Stimulated activated CD8-positive, alpha-beta memory T cell treated with anti-CD3 and anti-CD28 coated beads, Interleukin-15, amount 100 ng/mL, for 24 hours (primary cell): ENCODE measurements at places on chromosomes 13 and 19.
A peak's percentile ranks its signal among the peaks of the same experiment; 100 is the strongest.

- DNase-seq = no peak
Measured at GRCh38 chr13:48405875-48406274, 7.0 kb downstream of the LPAR6 start.

- no peak for DNase-seq
Measured at GRCh38 chr13:28796938-28797257, 23.2 kb upstream of the MTUS2 start.

- no peak for DNase-seq
Measured at GRCh38 chr13:45102136-45102507, 18.2 kb upstream of the GTF2F2 start.

- DNase-seq = no peak
Measured at GRCh38 chr13:95641291-95642027, 3.0 kb downstream of the DZIP1 start.

GRCh38 chr13:101915331-101915730, 462.9 kb downstream of the ITGBL1 start:
- no peak for DNase-seq

DNA sequence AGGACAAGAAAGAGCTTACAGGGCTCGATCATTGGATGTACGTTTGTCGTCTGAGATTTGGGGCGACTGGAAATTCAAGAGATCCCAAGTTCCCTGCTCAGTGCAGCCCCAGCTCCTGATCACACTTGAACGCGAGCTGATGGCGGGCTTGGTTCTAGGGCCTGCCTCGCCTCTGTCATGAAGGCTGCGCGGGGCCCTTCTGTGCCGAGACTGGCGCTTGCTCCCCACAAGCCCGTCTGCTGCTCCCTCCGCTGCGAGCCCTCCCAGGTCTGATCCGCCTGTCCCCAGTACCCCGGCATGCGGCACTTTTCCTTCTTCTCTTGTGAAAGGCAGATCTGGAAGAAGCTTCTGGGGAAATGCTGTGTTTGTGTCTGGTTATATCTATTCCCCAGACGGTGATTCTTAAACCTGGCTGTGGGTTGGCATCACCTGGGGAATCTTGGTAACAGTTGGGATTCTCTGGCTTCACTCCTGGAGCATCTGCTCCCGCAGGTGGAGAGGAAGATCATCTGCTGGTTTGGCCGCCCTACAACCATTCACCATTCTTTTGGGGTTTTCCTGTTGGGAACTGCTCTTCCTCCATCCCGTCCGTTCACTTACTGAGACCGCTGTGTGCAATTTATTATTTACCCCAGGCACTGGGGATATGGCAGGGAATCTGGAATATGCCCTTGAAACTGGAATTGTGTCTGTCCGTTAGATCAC, 43.6 kb downstream of the SIPA1L3 start:
- no peak for DNase-seq

- peak; percentile 25 for DNase-seq
Measured at GRCh38 chr19:18478545-18479311, 40.8 kb upstream of the ISYNA1 start.

- no peak for DNase-seq
Measured at GRCh38 chr13:64704121-64704649, 2526.0 kb downstream of the PCDH9 start.

DNA sequence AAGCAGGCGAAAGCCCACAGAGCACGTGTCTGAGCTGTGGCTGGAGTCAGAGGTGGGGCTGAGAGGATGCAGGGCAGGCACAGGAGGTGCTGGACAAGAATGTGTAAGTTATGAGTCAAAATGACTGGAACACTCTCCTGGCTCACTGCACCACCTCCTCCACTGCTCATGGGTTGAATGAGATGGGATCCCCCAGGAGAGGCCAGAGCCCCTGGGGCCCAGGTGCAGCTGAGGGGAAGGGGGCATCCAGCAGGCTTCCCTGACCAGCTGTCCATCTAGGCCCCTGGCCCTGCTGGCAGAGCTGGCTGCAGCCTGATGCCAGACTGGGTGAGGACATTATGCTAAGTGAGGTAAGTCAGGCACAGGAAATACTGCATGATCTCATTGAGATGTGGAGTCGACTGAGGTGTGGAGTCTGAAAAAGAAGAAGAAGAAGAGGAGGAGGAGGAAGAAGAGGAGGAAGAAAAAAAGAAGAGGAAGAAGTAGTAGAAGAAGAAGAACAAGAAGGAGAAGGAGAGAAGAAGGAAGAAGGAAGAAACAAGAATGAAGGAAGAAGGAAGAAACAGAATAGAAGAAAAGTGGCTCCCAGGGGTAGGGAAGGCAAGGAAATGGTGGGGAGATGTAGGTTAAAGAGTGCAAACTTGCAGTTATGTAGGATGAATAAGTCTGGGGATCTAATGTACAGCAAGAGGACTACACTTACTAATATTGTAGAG, 747.4 kb downstream of the UQCRFS1 start:
- DNase-seq = no peak

DNA sequence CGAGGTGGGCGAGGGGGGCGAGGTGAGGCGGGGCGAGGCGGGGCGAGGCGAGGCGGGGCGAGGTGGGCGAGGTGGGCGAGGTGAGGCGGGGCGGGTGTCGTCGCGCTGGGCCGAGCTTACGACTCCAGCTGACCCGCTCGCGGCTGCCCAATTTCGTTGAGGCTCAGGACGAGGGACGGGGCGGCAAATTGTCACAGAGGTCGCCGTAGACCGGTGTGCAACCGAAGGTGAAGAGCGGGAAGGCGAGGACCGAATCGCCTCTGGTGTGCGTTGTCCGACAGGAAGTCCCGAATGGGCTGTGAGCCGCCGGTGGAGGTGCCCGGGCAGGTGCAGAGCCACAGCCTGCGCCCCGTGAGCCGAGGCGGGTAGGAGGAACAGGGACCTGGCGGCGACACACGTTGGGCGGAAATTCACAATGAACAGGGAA, at the start of gene LACC1:
Gene LACC1, plus strand, starts transcription at position 150 of the 427 bp plus-strand sequence. CDS start 1,082 bp downstream, outside the sequence.
- no peak for DNase-seq

DNA sequence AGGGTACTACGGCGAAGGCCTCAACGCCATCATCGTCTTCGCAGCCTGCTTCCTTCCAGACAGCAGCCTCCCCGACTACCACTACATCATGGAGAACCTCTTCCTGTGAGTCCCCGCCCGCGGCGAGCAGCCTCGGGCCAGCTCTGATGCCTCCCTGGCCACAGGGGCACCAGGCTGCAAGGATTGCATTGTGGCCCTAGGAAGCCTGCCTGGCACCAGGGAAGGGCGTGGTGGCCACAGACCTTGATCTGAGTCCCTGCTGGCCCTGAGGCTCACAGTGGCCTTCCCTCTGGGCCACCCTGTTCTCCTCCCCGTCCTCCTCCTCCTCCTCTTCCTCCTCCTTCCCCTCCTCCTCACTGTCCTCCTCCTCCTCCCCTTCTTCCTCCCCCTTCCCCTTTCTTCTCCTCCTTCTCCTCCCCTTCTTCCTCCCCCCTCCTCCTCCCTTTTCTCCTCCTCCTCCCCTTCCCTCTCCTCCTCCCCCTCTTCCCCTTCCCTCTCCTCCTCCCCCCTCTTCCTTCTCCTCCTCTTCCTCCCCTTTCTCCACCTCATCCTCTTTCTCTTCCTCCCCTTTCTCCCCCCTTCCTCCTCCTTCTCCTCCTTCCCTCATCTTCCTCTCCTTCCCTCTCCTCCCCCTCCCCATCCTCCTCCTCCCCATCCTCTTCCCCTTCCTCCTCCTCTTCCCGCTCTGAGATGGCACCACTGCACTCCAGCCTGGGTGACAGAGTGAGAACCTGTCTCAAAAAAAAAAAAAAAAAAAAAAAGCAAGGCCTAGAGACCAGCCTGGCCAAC, 24.4 kb upstream of the NMRK2 start:
- DNase-seq = no peak

DNA sequence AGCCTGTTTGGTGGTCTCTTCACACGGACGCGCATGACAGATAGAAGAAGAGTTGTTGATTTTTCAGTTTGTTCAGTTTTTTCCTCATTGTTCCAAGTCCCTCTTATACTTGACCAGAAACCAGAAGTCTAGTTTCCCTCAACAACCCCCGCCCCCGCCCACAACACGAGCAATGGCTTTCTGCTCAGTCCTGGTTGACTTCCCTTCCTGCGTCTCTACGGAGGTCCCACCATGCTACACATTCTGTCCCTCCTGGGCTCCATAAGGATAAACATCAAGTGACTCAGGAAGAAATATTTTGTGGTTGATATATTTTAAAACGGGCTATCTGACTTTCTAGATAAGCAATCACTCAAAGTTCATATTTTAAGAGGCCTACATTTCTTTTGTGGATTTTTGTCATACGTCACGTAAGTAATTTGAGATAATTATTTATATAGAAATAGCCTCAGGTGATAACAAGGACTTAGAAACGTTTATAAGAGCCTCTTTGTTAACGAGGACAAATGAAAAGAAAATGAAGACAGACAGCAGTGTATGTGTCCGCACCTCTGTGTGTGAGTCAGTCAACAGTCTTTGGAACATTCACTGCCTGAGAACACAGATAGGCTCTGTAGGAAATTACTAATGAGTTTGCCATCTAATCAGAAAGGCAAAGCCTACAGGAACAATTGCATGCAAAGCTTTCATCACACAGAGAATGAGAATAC, 214.4 kb downstream of the RAP2A start:
- DNase-seq = no peak

GRCh38 chr13:111969551-111970135, 97.3 kb upstream of the SOX1 start:
- DNase-seq = no peak

DNA sequence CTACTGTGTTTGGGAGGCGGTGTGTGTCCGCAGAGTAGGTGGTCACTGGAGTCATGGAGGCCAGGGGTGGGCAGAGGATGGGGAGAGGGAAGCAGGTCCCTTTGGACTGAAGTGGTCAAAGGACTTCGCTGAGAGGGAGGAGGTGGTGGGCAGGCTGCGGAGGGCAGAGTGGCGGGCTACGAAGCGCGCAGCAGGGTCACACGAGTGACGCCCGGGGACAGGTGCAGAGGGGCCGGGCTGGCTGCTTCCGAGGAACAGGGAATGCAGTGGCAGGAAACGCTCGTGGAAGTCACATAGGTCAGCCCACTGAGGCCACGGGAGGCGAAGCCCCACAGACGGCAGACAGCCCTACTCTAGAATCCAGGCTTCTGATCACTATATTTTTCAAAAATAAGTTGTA, 111.5 kb downstream of the URI1 start:
- no peak for DNase-seq

- no peak for DNase-seq
Measured at GRCh38 chr13:78152415-78152814, 233.8 kb upstream of the EDNRB start.

- no peak for DNase-seq
Measured at GRCh38 chr19:29678484-29679106, 13.3 kb downstream of the PLEKHF1 start.

DNA sequence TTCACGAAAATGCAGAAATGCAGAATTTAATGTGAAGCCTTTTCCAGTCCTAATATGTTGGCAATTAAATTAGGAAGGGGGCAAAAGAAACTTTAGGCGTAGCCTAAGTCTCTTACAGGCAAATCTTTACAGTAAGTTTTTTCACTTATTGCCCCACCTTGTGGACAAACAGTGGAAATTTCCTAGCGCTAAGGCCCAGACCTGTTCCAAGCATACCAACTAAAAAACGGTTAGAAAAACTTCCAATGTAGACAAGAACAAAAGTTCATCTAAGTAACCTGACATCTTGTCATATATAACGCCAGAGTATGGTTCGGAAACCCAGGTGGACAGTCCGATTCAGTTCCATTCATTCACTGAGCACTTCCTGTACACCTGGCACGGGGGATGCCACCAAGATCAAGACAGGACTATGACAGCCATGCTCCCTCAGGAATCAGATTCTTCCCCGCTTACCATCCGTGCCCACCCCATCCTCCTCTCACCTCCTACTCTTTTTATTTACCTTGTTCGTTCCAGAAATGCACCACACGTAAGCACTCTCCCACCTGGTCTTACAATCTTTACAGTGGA, 4.9 kb downstream of the ZAR1L start:
- no peak for DNase-seq

GRCh38 chr13:111202745-111203144, 87.6 kb downstream of the ARHGEF7 start:
- no peak for DNase-seq

GRCh38 chr19:47901370-47901769, 15.3 kb upstream of the SULT2A1 start:
- no peak for DNase-seq

- DNase-seq = no peak
Measured at GRCh38 chr19:53823380-53824120, 564 bp downstream of the NLRP12 start.

DNA sequence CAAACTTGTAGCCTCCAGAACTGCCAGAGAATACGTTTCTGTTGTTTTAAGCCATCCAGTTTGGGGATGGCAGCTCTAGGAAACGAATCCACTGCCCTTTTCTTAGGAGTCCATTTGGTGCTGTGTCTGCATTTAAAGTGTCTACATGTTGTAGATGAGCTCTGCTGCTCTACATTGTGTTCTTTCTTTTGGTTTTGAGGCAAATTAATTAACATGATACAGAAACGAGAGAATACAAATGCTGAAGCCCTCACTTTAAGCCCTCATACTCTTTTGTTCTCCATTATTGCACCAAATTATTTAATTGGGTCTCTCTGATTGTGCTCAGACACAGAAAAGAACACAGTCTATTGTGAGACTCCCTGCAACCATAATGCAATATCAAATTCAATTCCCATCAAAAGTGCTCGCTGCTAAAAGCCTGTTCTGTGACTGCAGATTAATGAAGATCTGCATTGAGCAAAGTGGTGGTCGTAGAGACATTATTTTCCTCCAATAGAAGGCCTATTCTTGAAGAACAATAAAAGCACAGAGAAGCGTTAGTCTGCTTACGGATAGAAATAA, 166.3 kb upstream of the SOX21 start:
- DNase-seq = no peak

DNA sequence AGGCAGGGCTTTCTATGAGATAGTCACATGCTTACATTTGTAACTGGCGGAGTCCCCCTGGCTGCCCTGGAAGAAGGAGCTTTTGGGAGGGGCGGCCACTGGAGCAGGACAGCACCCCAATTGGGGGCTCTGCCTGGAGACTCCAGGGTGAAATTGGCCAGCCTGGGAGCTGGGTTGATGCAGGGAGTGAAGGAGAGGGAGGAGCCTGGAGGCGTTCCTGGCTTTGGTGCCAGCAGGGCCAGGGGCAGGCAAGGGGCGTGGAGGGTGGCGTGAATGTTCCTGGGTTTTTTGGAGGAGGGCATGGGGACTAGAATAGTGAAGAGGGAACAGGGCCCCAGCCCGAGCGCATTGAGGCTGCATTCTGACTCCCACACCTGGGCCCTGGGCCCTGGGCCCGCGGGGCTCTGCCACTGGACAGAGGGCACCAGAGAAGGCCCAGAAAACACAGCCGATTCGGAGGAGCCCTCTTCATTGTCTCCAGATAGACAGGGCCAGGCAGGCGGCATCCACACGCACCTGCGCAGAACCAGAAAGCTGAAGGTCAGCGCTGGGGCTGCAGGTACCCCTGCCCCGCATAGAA, 29.5 kb downstream of the COMP start:
- no peak for DNase-seq

GRCh38 chr19:31666126-31666525, 316.9 kb upstream of the TSHZ3 start:
- DNase-seq = no peak

- no peak for DNase-seq
Measured at GRCh38 chr13:50911081-50911631, 1.6 kb downstream of the RNASEH2B start.

DNA sequence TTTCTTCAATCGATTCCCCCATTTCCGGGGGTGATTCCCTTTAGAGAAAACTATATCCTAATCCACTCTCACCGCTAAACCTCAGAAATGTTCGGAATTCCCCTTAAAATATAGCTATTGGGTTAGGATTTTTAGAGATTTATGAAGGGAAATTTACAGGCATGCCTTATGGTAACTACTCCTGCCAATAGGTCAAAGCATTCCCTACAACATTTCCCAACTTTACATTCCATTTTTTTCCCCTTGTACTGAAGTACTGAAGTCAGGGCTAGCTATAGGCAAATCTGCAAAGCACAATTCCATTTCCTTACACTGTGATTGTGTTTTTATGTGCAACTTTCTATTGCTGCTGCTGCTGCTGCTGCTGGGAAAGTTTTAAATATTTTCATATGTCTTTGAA, 2.1 kb downstream of the EDNRB start:
- no peak for DNase-seq
